CD4-positive, alpha-beta T cell treated with Interleukin-4 for 4 hours (primary cell): ENCODE measurements at places on chromosomes 16 and 17.

DNA sequence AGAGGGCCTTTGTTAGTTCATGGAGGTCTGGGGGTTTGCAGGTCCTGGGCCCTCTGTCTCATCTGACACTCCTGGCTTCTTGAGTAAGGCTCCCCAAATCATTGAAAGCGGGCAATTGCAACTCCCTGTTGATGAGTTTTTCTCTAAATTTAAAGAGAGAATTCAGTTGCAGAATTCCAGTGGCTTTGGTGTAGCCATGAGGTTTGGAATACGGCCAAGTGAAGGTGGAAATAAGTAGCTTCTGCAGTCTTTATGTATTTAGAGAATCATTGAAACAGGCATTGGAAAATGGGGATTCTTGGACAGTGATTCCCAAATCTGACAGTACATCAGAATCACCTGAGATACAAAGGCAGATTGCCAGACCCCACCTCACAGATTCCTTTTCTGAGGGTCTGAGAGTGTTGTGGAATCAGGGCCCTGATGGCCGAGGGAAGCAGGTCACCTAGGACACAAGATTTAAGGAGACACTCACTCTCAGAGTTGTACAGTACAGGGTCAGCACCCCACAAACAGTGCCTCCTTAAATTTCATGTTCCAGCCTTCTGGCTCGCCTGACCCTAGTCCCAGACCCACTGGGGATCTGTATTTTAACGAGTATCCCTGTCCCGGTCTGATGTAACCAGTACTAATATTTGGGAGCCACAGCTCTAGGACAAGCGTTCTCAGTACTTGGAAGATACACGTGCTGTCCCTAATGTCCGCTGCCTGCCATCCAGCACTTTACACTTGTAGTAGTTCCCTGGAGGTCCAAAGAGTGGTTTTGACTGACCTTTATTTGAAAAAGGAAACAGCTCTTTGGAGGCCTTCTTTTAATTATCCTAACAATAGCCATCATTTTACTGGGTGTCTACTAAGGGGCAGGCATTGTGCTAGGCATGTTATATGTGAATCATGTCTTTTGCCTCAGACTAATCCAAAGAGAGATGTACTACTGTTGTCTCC lies 37.8 kb downstream of the YPEL2 start:
- no peak for DNase-seq

GRCh38 chr17:72426948-72427760 lies 306.3 kb downstream of the SOX9 start:
- no peak for DNase-seq

DNA sequence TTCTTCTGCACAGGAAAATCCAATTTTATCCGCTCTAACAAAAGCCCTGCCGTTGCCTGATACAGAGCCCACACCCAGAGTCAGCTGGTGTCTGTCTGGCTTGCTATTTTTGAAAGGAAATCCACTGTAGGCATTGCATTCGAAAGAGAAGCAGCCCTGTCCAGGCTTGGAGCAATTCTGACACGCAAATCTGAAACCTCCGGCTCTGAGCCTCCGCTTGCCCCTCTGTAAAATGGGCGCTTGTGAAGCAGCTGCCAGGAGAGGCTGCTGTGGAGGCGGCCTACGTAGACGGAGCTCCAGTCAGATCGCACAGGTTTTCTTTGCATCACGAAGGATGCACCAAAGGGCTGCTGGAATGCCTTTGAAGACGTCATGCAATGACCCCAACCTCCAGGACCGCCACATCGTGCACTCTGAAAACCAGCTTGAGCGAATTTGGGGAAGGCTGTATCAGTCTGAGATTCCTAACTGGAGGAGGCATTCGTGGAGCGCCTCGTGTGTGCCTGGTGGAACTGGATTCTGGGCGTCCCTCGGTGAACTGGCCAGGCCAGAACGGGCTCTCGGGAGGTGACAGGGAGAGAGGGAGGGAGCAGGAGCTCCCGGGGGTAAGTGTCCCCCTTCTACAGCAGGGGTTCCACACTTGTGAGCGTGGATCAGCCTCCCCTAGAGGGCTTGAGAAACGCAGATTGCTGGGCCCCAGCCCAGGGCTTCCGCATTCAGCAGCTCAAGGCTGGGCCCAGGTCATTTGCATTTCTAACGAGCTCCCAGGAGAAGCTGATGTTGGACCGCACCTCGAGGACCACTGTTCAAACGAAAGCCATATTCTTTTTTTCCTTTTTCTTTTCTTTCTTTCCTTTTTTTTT lies 215.5 kb downstream of the MRTFB start:
- peak; percentile 43 for DNase-seq

DNA sequence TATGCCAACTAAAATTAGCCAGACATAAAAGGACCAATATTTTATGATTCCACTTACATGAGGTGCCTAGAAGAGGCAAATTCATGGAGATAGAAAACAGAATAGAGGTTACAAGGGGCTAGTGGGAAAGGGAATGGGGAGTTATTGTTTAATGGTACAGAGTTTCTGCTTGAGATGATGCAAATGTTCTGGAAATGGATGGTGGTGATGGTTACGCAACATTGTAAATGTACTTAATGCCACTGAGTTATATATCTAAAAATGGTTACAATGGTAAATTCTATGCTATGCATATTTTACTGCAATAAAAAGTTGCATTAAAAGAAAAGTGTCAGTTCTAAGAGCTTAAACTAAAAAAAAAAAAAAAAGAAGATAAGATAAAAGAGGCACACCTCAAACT lies 17.9 kb downstream of the MT1X start:
- no peak for DNase-seq

- DNase-seq, result no peak
Observed at GRCh38 chr16:2962334-2963073, 1.6 kb upstream of the KREMEN2 start.

- no peak for DNase-seq
Observed at GRCh38 chr16:89502081-89502843, 5.9 kb upstream of the SPG7 start.

- no peak for DNase-seq
Observed at GRCh38 chr17:73194514-73195222, 1.8 kb downstream of the COG1 start.

DNA sequence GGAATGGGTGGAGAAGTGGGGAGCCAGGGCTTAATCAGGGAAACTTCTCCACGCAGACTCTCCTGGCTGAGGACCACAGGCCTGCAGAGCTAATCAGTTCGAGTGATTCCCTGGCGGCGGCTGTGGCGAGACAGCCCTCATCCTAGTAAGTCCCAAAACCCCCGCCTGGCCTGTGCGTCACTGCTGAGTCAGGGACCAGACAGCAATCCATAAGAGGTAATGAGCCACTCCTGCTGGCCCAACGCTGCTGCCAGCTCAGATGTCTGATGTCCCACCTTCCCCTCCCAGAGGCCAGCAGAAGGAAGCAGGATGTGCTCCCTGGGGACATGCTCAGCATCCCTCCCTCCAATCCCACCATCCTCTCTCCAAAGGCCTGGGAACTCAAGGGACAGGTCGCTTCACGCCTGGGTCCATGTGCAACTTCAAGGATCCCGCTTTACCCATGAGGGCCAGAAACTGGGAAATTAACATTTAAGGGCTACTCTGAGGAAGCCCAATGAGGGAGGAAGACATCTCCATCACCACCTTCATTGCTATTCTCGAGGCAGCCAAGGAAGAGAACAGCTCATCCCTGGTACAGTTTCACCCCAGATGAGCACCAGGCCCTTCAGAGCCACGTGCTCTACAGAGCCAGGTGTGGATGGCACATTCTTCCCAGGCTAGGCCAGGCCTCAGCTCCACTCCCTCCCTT lies 7.9 kb downstream of the ACLY start:
- DNase-seq, result no peak

GRCh38 chr16:84822990-84823389 lies 3.2 kb downstream of the CRISPLD2 start:
- no peak for DNase-seq

DNA sequence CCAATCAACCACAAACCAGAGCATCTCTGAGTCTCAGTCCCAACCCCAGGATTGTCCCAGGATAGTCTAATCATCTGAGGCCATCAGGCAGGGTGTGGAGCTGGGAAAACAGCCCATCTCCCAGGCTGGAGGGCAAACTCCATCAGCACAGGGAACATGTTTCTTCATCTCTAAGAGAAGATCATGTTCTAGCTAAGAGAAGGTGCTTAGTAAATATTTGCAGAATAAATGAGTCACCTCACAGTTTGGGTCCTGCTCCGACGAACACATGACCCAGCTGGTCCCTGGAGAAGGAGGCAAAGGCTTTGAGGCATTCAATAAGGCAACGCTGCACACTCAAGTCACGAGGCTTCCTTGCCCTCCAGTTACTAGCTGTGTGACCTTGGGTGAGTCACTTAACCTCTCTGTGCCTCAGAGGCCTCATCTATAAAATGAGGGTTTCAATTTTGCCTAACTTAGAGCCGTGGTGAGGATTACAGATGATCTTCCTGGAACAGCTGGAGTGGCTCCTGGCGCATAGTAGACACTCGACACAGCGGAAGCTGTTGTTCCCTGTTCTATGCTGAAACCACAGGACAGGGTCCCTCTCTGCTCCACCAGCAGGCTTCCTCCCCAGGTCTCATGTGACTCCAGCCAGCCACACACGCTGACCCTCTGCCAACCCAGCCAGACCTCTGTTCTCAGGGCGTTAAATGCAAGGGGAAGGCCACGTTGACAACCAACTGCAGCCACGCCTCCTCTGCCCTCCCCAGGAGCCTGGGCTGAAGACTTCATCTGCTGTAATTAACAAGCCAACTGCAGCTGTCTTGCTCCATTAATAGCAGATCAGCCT lies 10.3 kb upstream of the RPL38 start:
- DNase-seq, result no peak

GRCh38 chr16:14240219-14240843 lies 169.2 kb downstream of the MRTFB start:
- no peak for DNase-seq

- DNase-seq, result peak; percentile 80
Observed at GRCh38 chr17:48074322-48075081, 26.3 kb downstream of the NFE2L1 start.

DNA sequence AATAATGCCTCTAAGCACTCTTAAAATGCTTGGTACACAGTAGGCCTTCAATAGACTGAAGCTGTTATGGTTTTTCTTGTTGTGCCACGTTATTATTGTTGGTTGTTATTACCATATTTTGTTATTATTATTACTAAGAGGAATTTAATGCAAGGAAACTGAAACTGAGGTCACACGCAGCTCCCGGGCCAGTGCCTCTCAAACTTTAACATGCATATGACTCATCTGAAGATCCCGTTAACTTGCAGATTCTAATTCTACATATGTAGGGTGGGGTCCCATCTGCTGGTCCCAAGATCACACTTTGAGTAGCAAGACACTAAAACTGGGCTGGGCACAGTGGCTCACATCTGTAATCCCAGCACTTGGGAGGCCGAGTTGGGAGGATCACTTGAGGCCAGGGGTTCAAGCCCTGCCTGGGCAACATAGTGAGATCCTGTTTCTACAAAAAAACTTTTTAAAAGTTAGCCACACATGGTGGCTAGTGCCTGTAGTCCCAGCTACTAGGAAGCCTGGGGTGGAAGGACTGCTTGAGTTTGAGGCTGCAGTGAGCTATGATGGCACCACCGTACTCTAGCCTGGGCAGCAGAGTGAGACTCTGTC lies 888 bp downstream of the ACSM5 start:
- no peak for DNase-seq

DNA sequence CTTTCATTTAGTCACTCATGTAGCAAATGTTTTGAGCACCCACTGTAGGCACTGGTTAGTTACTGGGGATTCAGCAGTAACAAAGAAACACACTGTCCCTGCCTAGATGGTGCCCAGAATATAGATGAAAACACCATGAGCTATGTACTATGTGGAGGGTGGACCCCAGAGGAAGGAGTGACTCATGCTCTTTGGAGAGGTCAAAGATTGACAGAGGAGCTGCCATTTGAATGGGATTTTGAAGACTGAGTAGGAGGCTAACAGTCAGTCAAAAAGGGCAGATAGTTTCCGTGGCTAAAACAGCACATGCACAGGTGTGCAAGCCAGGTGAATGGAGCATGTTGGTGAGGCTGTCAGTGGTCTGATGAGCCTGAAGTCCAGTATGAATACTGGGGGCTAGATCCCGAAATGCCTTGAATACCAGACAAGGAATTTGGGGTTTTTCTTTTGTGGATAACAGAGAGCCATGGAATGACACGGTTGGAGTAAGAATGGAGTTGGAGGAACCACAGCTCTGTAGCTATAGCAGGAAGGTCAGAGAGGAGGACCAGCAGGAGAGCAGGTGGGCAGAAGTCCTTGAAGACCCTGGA lies 6.1 kb downstream of the IL21R start:
- peak; percentile 89 for DNase-seq

- DNase-seq, result no peak
Observed at GRCh38 chr16:57190136-57190535, 4.0 kb downstream of the RSPRY1 start.

GRCh38 chr17:78249818-78250806 lies 18.7 kb downstream of the TMEM235 start:
- DNase-seq, result no peak

DNA sequence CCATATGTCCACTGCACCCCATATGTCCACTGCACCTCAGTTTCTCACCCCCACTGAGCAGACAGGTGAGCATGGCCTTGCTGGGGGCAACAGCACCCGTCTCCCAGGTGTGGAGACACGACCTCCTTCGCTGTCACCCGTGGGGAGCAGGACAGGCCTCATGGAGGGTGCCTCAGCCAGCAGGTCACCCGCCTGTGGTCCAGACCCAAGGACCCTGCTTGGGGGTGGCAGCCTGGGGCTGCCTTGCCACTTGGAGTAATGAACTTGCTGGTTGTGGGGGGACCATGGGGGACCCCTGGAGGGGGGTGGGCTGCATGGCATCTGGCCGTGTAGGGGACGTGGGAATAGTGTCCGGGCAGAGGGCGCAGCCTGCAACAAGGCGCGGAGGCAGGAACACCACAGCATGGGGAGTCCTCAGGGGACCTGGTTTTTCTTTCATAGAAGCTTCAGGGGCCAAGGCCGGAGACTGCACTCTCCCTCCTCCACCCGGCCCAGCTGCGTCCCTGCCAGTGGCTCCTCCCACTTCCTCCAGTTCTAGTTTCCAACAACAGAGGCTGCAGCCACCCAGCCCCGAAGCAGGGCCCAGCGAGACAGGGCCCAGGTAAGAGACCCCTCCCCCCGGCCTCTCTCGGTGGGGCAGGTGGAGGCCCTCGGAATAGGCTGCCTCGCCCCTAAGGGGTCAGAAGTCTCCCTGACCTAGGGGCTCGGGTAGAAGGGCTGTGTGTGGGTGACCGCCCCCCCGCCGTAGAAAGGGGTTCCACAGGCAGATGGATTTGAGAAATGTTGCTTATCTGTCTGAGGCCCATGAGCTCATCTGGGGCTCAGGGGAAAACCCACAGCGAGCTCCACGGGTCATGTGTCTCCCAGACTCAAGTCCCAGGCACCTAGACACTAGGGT lies at the start of gene NHLRC4:
Gene NHLRC4 (plus strand): TSS at position 531 of the 898 bp plus-strand sequence. CDS start 1,043 bp downstream, outside the sequence.
- peak; percentile 32 for DNase-seq

- no peak for DNase-seq
Observed at GRCh38 chr16:20308266-20308665, 19.0 kb downstream of the GP2 start.

- DNase-seq, result no peak
Observed at GRCh38 chr16:87960296-87960695, 9.1 kb downstream of the BANP start.

GRCh38 chr16:87687126-87687910 lies 78.5 kb downstream of the KLHDC4 start:
- DNase-seq, result no peak

DNA sequence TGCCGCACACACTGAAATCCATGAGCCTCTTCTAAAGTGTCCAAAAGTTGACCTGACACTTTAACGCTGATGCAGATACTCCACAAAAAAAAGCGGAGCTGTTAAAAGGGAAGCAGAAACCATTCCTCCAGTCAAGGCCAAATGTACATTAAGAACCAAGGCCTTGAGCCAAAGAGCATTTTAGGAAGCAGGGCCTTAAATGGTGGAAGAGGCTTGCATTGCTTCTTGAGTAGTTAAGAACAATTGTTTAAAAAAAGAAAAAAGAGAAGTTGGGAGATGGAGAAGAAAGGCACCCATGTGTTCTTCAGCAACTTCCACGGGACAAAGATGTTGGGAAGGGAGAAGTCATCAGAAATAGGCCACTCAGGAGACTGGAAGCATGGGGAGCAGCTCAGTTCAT lies 6.3 kb downstream of the ZFHX3 start:
- no peak for DNase-seq
